Transverse colon (tissue), 4 donors: ENCODE measurements at places on chromosomes 6 and 20.

DNA sequence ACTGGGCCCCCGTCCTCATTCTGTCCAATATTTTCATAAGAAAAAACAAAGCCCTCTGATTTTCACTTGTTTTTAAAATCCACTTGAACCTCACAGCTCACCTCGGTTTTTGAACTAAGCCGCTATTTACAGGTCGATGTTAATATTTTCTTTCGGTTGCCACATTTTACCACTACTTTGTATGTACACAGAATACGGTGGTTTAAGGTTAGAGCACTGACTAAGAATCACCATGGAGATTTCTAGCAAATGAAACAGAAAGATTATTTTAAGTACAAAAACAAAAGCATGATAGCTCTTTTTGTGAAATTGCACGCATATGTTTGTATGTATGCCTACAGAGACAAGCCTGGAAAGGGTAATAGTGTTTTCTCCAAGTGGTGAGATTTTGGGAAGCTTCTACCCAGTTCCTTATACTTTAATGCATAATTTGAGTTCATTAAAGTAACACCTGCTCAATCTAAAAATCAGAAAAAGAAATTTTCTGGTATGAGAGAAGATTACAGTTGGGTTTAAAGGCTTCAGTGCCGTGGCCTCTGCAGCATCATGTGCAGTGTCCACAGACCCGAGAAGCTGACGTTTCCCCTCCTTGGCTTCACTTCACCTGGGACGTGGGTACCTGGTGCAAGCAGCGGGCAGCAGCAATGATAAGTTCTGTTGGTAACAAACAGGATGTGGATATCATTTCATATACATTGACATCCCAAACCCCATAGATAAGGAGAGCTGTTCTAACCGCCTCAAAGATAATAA lies 144.0 kb downstream of the UST start:
- DNase-seq: no peak

- DNase-seq: no peak
These were observed 9.9 kb downstream of the RFPL4B start for GRCh38 chr6:112356994-112357393.

- no peak for DNase-seq
These were observed 212.5 kb upstream of the SUPT3H start for GRCh38 chr6:45590226-45590625.

GRCh38 chr20:47099825-47100441 lies 205.3 kb downstream of the EYA2 start:
- no peak for DNase-seq

GRCh38 chr6:170584181-170584953 lies at the start of gene PDCD2:
Gene PDCD2 (minus strand): TSS chr6:170584637. CDS start chr6:170584581, 56 bp downstream.
- DNase-seq: peak; percentile 95

- DNase-seq: peak; percentile 27
These were observed 528.9 kb downstream of the MAFB start for GRCh38 chr20:40160097-40160550.
